ENCODE measurements at places on chromosomes 16 and 17. TPM values are rescaled to one million over a fixed set of nuclear protein-coding genes. Genes with fewer than 3 reads are reported as not detected.

The ZNF205 gene
- 12.7 TPM for total RNA-seq

- no peak for DNase-seq
Measured at GRCh38 chr17:10025976-10026901, 121.2 kb upstream of the RCVRN start.

The NOL11 gene
- 37.3 TPM for total RNA-seq

DNA sequence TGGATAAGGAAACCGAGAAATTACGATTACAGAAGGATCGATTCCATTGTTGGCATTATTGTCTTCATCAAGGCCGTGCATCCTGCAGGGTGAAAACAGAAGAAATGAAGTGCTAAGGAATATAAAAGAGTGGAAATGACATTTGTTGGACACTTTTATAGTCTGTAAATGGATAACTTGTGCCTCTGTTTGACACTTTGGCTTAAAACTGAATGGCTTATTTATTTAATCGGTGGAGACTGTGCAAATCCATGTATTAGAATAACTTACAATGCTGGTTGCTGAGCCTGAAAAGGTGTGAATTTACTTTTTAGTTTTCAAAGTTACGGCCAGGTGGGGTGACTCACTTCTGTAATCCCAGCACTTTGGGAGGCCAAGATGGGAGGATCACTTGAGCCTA is 31.4 kb downstream of the ITGB3 start:
- no peak for DNase-seq

DNA sequence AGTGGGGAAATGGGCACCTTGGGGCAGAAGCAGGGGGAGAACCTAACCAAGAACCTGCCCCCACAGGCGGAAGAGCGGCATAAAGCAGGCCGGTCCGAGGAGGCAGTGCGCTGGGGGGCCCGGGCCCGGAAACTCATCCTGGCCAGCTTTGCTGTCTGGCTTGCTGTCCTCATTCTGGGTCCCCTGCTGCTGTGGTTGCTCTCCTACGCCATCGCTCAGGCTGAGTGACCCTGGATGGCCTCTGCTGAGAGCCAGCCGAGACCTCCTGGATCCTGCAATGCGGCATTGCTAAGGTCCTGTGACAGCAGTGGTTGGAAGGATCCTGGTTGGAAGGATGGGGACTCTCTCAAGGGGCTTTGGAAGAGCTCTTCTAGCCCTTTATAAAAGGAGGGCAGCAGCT is 4.5 kb upstream of the PHKG2 start:
- no peak for DNase-seq

DNA sequence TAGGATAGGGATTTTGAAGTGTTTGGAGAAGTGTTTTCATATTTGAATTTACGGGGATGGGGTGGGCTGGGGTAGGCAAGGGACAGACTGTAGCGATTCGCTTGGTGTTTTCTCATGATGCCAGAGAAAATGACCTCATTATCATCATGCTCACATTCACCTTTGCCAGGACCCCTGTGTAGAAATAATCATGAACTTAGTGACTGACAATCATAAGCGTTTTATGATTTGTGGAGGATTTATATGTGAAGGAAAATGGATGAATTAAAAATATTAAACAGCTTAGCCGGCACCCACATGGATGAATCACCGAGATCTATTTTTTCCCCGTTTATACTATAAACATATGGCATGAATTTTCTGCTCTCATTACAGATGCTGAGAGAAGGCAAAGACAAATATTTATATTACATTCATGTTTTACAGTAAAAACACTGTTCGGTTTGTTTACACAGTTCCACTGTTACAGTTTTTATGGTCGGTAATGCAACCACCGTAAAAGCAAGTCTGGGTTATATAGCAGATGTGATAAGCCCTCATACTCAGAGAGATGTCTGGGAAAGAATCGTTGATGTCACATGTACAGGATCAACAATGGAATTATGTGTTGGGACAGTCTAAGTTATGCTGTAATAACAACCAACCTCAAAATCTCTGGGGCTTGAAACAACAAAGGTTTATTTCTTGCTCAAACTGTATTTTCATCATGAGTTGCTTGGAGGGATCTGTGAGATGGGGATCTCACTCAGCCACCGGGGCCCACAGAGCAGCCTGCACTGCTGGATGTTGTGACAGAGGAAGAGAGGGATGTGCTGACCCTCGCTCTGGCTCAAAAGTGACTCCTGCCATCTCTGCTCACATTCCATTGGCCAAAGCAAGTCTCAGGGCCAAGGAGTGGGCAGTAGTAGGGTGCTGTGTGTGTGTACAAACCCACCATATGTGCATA is 85.1 kb downstream of the WWOX start:
- no peak for DNase-seq

The KRT31 gene
- not detected for total RNA-seq

- peak; percentile 49 for DNase-seq
Measured at GRCh38 chr17:2363851-2364762, 26.8 kb downstream of the SGSM2 start.

- DNase-seq: peak; percentile 65
Measured at GRCh38 chr16:68257251-68257905, 6.9 kb upstream of the SLC7A6 start.

GRCh38 chr17:63837962-63838600 is 4.4 kb downstream of the SMARCD2 start:
- peak; percentile 69 for DNase-seq

- no peak for DNase-seq
Measured at GRCh38 chr17:3928406-3928805, 12.1 kb upstream of the P2RX1 start.

The PPL gene
- total RNA-seq: 78.4 TPM

The GP1BA gene
- total RNA-seq: not detected

- DNase-seq: no peak
Measured at GRCh38 chr16:68889508-68890150, 46.3 kb downstream of the TANGO6 start.

DNA sequence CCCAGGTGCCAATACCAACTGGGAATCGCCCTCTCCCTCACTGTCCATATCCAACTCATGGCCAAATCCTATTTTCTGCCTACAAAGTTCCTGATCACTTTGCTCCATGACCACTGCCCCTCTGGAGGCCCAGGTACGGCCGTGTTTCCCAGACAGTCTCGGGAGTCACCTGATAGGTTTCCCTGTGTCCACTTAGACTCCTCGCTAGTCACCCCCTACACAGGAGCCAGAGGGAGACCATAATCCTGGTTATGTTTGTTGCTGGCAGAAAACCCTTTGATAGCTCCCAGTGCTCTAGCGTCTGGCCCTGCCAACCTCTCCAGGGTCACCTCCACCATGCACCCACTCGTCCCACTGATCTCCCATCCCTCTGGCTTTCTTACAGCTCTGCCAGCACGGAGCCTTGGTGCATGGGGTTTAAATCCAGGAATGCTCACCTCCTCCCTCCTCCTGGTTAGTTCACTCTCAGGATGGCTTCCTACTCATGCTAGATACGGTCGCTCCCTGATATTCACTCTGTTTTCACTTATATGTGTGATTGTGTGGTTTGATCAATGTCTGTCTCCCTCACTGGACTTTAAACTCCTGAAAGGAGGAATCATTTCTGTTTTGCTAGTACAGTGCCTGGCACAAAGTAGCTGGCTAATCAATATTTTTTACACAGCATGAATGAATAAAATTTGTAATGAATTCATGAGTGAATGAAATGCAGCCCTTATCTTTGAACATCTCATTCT is 7.5 kb upstream of the CALB2 start:
- no peak for DNase-seq

The CCL11 gene
- not detected for total RNA-seq

DNA sequence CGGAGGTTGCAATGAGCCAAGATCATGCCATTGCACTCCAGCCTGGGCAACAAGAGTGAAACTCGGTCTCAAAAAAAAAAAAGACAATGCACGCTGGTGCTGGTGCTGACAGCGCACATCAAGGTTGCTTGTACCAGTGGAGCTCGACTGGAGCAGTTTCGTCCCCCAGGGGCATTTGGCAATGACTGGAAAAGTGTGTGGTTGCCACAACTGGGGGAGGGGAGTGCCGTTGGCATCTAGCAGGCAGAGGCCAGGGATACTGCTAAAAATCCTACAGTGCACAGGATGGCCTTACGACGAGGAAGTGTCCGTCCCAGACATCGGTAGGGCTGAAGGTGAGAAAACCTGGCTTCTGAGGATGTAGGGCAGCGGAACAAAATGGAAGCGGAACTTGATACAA is 2.4 kb downstream of the MEAK7 start:
- DNase-seq: no peak

The TLCD3B gene
- total RNA-seq: not detected

DNA sequence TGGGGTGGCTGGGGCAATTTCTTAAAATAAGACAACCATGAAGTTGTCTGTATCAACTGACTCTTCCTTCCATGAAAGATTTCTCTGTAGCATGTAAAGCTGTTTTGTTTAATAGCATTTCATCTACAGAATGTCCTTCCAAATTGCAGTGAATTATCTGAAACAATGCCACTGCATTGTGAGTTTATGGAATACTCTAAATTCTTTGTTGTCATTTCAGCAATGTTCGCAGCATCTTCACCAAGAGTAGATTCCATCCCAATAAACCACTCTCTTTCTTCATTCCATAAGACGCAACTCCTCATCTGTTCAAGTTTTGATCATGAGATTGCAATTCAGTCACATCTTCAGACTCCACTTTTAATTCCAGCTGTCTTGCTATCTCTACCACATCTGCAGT is 54.6 kb downstream of the CPPED1 start:
- DNase-seq: no peak

The KRT24 gene
- 0.31 TPM for total RNA-seq

DNA sequence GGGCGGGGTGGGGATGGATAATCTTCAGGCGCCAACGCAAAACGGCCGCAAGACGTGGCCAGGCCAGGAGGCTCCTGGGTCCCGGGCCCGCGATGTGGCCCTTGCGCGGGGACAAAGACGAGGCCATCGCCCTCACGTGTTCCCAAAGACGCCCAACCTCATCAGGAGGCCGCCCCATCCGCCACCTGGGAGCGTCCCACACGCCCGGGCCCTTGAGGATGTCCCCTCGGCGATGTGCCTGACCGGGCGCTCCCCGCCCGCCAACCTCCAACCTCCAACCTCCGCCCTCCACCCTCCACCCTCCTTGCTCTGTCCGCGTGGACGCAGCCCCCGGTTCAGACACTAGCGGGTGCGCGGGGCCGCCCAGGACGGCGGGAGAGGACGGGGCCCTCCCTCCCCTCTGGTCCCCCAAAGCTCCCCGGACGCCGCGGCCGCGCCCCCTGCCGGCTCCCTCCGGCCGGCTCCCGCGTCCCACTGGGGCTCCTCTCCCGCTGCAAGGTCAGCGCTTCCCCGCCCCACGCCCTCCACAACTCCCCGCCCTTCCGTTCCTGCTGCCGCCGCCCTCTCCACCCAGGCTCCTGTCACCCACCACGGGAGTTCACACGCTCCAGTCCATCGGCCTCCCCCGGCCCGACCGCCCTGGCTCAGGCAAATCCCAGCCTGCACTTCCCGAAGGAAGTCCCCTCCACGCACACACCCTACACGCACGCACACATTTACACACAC is 250.8 kb upstream of the RPL38 start:
- DNase-seq: peak; percentile 79

DNA sequence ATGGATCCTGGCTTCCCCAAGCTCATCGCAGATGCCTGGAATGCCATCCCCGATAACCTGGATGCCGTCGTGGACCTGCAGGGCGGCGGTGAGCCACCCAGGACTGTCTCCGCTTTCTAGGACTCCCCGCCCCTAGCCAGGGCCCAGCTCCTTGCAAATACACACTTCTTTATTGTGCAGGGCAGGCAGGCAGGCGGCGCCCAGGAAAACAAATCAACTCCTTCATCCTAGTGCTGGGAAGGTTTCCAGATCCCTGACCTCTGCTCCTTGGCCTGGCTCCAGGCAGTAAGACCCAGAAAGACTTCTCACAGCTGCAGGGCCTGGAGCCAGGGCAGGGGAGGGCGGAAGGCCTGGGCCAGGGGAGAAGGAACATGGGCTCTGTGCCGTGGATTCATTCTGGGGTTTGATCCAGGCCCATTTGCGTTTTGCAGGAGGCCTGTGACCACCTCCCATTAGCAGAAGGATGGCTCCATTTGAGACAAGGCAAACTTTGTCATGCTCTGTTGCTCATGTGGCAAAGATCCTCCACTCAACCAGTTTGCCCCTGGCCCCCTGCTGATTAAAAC is 6.0 kb upstream of the LPCAT2 start:
- DNase-seq: peak; percentile 70

- no peak for DNase-seq
Measured at GRCh38 chr17:12790249-12791106, 1.2 kb downstream of the ARHGAP44 start.

GRCh38 chr16:30395155-30395991 is at the start of gene ZNF48:
Gene ZNF48, plus strand, starts transcription at chr16:30395420. Its CDS starts 375 bp downstream, at chr16:30395795.
- peak; percentile 97 for DNase-seq

The LDAF1 gene
- 35.1 TPM for total RNA-seq

DNA sequence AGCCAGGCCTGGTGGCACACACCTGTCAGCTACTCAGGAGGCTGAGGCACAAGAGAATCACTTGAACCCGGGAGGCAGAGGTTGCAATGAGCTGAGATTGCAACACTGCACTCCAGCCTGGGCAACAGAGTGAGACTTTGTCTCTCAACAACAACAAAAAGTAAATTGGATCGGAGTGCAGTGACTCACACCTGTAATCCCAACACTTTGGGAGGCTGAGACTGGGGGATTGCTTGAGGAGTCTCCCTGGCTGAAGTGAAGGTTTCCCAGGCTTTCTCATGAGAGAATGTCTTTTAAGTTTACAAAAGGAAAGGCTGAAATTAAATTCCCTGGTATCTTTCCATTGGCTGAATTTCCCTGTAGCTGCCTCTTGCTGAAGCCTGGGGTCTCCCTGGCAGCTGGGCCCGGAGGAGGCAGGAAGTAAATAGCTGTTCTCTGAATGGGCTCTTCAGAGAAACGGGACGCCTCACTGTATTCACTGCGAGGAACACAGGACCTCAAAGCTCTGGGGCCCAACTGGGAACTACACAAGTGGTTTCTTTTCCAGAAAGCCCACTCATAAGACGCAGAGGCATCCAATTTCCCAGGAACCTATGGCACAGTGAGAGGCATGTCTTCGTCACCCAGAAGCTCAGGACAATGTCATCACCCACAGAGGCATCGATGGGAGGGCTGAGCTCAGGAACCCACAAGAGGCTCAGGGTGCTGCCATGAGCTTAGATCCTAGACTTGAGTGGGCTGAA is 77.4 kb upstream of the SMURF2 start:
- DNase-seq: peak; percentile 48

- DNase-seq: no peak
Measured at GRCh38 chr16:72474501-72475123, 302.7 kb upstream of the PMFBP1 start.

The GGT6 gene
- total RNA-seq: 16.8 TPM

GRCh38 chr17:44967907-44968224 is 237 bp downstream of the C1QL1 start:
- no peak for DNase-seq

DNA sequence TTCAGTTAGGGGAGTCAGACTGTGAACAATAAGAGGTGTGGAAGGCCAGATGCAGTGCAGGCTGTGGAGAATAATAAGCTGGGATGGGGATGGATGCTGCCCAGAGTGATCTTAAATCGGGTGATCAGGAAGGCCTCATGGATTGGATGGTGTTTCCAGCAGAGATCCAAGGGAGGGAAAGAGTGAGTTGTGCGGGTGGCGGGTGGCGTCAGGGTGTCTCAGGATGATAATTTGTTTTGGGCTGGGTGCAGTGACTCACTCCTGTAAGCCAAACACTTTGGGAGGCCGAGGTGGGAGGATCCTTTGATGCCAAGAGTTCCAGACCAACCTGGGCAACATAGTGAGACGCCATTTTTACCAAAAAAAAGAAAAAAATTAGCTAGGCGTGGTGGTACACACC is 7.9 kb downstream of the CLUAP1 start:
- DNase-seq: no peak
